ENCODE measurements at places on chromosomes 12 and 14.

GRCh38 chr14:33634631-33635030 is 316.2 kb downstream of the EGLN3 start:
- DNase-seq, result no peak

DNA sequence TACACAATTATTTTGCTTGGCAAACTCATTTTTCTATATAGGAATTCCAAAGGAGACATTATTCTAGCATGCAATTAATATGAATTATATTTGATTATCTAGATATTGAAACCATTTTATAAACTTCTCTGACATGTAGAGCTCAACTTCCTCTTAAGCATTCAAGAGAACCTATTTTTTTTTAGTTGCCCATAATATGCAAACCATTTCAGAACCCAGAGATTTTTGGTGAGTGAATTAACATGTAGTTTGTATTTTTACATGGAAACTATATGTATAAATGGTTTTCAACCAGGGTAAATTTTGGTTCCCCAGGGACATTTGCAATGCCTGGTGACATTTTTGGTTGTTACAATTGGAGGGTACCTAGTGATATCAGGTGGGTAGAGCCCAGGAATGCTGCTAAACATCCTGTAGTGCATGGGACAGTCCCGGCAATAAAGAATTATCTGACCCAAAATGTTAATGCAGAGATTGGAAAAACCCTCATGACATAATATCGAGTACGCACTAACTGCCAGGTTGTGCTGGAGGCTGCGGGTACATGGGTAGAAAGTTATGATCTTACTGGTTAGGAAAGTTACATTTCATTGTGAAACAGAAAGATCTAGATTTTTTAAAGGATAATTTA is 338.9 kb upstream of the GARIN2 start:
- DNase-seq, result no peak

GRCh38 chr14:21036751-21037150 is 2.1 kb upstream of the RNASE13 start:
- DNase-seq, result no peak

GRCh38 chr12:75308279-75308678 is 21.8 kb downstream of the CAPS2 start:
- DNase-seq, result no peak

DNA sequence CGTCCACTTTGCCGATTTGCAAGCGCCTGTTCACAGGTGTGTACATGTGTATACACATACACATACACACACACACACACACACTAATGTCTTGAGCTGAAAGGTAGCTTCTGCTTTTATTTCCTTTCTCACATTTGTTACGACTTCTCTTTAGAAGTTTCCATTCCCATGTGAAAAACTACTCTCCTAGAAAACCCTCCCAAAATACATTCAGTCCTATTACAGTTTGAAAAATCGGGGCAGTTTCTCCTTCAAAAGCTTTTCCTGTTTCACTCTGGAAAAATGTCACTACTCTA is 3.9 kb downstream of the BLTP3B start:
- DNase-seq, result no peak

GRCh38 chr12:121483949-121484348 is 84.0 kb downstream of the RNF34 start:
- no peak for DNase-seq

DNA sequence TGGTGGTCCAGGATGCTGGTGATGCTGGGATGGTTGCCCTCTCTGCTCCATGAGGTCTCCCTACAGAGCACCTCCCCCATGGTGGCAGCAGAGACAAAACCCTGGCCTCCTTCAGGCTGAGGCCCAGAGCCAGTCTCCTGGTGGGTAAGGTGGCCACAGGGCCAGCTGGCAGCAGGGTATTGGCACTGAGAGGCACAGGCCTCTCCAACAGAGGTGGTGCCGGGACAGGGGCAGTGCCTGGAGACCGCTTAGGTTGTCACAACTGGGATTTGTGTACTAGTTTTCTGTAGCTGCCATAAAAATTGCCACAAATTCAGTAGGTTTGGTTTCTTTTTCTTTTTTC is 6.1 kb upstream of the MTA1 start:
- DNase-seq, result no peak

DNA sequence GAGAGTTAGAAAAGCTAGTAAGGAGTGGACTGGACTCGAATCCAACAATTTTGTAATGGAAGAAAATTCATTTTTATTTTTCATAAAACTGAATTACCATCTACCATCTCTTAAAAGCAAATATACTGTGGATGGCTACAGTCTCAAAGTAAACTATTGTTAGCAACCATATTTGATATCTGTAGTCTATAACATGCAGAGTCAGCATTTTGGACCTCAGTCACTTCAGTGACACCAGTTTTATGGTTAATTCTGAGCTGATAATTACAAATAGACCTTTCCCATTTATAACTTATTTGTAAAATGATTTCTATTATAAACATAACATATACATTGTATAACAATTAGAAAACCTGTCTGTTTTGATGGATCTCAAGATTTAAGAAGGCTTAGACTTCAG is 2.0 kb downstream of the KRAS start:
- DNase-seq, result no peak

Data from RKO (cell line).